GM12891 (cell line): ENCODE measurements at places on chromosomes 5 and 9.

DNA sequence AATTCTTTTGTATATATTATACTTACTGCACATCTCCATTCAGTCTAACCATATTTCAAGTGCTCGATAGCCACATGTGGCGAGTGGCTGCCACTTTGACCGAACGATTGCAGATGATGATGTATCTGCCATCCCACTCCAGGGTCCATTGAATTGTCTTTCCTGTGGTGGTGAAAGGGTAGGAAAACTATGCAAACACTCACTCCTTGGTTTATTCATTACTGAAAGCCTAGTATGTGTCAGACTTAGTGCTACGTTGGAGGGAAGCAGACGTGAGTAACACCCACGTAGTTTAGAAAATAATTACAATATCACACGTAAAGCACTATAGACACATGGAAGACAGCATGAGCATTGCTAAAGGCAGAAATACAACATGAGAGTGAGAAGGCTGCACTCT is 353.7 kb downstream of the CSNK1G3 start:
- DNase-seq, result no peak

- DNase-seq, result no peak
These were observed 37.5 kb upstream of the IQGAP2 start for GRCh38 chr5:76365561-76365960.

- no peak for DNase-seq
These were observed 173.4 kb downstream of the NDUFS4 start for GRCh38 chr5:53733853-53734252.

DNA sequence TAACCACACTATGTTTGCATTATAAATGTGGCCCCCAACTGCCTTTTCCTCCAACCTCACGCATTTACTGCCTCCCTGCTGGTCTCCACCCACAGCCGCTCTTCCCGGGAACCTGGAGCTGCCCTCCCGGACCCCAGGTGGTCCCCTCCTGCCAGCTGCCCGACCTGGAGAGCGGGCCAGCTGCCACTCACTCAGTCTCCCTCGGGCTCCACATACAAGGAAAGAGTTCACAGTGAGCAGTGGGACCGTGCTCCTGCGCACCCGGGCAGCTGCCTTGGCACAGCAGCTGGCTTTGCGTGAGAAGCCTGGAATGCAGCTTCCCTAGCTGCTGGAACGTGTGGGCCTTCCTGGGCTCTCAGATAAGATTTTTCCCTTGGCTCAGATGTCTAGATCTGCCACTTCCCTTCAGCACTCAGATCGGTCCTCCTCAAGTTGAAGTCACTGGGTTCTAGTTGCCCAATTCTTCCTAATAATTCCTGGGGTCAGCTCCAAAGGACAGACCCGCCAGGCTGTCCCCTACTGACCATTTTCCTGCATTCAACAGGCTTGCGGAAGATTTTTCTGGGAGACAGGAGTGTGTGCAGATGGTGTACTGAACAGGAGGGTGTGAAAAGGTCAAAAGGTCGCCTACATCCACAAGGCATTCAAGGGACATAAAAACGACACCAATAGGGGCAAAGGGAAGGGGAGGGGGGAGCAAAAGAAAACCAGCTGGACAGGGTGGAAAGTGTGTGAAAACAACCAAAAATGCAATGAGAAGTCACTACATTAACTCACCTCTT is 69.1 kb downstream of the MYO10 start:
- no peak for DNase-seq

DNA sequence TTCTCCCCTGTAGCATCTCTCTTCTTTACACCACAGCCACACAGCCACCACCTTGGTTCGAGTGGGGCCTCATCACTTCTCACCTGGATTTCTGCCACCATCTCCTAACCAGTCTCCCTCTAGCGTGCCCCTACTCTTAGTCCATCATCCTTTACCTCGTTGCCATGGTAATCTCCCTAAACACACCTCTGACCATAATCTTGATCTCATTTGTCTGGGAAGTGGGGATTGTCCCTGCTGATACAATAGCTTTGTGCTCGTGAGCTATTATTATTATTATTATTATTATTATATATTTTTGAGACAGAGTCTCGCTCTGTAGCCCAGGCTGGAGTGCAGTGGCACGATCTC is 76.5 kb upstream of the HSPA9 start:
- no peak for DNase-seq

DNA sequence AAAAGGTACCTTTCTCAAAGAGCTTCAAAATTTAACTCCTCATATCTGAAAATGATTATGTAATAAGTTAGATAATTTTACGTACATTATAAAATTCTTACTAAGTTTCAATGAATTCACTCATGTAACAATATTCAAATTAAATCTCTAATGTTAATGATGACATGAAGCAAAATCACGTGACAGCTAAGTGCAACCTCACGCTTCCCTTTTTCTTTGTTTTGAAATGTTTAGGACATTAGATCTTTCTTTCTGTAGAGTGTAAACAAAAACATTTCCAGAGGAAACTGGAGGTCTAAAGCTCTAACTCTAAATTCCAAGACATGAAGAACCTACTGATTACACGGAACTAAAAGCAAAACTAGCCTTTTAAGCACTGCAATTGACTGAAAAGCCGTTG is 227.3 kb upstream of the TBCA start:
- DNase-seq, result no peak

DNA sequence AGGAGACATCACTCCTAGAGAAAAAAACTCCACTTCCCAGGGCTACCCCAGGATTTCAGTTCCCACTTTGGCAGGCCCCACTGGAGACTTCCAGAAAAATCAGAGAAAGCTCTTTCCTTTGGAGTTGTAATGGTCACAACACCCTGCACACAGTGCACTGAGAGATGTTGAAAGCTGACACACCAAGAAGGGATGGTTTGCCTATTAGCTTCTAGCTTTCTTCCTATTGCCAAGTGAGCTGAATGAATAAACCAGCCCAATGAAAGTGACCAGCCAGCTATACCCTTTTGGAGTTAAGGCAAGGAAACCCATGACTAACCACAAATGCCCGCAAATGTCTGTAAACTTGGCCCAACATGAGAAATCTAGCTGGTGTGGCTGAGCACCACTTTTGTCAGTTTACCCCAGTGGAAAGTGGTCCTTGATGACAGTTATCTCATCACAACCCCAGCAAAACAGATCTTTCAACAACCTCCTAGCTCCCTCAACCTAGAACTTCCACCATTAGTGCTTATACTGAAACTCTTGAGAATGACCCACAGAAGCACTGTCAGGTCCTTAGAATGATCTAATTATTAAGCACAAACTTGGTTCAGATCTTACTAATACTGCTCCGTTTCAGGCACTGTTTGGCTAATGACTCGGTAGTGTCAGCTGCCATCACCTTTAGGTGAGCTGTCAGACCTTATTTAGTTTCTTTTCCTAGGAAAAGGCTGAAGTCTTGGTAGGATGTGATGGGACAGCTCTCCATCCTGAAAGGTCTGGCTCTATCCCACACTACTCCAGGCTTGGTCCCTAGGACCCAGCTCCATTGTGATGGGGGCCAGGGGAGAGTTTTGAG is 11.2 kb downstream of the IRF1 start:
- no peak for DNase-seq

DNA sequence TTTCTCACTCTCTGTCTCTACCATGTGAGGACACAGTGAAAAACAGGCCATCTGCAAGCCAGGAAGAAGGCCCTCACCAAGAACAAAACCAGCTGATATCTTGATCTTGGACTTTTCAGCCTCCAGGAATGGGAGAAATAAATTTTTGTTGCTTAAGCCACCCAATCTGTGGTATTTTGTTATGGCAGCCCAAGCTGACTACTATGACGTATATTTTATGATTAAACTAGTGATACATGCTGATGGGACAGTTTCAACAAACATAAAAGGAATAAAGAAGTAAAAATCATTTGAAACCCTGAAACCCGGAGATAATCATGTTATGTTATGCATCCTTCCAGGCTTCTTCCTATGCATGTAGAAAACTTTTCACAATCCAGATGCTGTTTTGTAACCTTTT is 71.5 kb upstream of the ERBIN start:
- DNase-seq, result no peak

- DNase-seq, result peak; percentile 5
These were observed 36.7 kb upstream of the ARRDC3 start for GRCh38 chr5:91419571-91420537.

DNA sequence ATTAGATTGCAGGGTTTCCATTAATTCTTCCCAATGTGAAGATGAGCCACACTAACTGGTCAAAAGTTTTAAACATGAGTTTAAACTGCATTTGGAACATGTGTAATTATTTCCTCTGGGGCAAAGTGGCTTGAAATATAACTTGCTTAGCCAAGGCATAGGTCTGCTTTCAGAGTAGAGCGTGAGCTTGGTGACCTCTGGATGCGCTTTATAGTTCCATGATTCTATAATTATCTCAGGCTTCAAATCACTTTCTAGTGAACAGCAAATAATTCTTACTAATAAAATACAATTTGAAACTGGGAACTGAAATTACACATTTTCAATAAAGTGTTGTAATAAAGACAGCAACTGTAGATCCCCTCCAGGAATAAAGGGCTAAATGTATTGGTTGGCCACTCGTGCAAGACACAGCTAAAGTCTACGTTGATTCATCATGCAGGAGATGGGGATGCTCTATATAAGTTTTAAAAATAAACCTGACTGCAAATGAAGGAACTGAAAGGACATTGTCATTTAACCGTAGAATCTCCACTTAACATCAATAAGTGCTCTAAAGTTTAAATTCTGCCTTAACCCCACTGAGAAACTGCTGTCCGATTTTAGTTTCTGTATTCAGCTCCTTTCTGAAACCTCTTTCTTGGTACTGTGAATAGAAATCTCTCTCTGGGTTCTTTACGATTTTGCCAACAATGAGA is 460.0 kb downstream of the PSAT1 start:
- no peak for DNase-seq

GRCh38 chr9:125425901-125426515 is 164.4 kb downstream of the GAPVD1 start:
- DNase-seq, result no peak

GRCh38 chr5:41256400-41256799 is 43.1 kb upstream of the C6 start:
- DNase-seq, result no peak

DNA sequence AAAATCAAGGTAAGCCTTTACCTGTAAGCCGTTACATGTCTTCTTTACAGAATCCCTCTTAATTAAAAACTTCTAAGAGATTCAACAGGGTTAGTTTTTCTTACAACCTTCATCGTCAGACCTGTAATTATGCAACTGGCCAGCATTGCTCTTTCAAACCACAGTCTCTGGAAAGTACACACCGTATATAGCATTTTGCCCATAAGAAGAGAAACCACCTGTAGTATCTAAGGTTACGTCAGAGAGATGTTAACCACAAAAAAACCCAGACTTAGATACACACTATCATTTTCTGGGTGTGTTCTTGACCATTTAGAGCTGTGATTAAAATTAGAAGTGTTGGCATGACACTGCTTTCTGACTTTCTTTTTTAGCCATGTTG is 140.0 kb downstream of the MUSK start:
- no peak for DNase-seq

GRCh38 chr5:55575815-55576583 is 41.2 kb upstream of the PLPP1 start:
- DNase-seq, result no peak

- DNase-seq, result no peak
These were observed 21.5 kb downstream of the OBP2B start for GRCh38 chr9:133187561-133188005.

DNA sequence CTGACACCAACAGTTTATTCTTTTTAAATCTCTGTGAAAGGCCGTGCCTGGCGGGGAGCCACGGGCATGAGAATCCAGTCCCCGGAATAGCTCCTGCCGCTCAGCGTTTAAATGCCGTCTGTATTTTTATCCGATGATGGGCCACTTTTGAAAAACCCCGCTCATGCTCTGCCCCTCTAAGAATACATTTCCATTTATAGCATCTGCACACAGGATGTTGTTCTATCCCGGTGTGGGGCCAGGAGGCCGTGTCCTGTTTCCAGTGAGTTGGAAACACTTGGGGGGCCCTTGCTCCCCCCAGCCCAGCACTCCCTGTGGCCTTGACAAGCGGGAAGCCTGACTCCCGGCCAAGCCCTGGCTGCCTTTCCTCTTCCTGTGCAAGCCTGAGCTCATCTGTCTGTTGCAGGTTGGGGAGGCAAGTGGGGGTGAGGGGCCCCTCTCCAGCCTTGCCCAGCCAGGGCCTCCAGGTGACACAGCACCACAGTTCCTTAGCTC is 39.0 kb downstream of the ERGIC1 start:
- no peak for DNase-seq

GRCh38 chr9:134593286-134594077 is 48.1 kb upstream of the COL5A1 start:
- DNase-seq, result no peak

DNA sequence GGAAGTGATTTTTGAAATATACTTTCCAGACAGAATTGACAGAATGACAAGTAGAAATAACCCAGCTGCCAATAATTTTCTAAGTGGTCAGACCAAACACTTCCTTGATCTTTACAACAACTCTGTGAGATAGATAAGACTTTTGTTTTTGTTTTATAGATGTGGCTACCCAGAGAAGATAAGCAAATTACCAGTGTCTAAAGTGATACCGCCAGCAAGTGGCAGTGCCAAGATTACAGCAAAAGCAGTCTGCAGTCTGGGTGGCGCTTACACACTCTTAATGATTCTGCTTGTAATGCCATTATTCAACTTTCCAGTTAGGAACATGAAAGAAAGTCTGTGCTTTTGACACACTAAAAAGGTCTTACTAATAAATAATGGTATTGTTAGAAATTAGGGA is 92.1 kb downstream of the HCN1 start:
- no peak for DNase-seq

DNA sequence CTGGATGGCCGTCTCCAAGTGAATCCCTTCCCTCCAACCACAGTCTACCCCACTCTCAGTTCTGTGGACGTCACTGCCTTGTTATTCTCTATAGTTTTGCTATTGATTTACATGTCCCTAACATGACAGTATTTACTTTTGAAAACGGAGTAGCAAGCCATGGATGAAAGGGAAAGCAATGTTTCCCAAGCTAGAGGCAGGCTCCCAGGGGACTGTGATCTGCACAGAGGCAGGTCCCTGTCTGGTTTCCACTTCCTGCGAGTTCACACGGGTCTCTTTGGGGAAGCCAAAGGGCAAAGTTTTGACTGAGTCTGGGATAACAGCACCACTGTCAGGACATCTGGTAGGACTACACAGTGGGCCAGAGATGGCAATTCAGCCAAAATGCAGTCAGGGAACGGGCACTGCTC is 12.7 kb downstream of the C9orf153 start:
- DNase-seq, result no peak

GRCh38 chr5:39376293-39376714 is 12.0 kb upstream of the C9 start:
- DNase-seq, result no peak

- no peak for DNase-seq
These were observed 17.9 kb downstream of the FGD3 start for GRCh38 chr9:92965061-92965758.
